Activated T-helper 1 cell treated with anti-CD3 and anti-CD28 coated beads, Interleukin-2, amount 50 U/mL, for 16 hours (primary cell): ENCODE measurements at places on chromosomes 3 and 15.

DNA sequence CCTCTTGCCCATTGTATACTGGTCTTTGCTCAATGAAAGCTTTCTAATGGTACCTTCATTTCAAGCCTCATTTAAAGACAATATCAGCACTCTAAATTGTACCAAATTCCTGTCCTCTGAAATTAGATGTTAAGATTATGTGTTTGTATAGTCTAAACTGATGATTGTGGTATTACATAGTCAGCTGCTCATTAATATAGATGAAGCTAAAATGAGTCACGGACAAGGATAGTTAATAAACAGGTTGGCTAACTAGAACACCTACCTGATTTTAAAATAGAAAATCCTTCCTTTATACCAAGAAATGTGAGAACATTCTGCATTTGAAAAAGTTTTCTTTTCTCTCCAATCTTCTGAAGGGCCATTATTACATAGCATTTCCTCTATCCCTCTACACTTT lies 2.9 kb downstream of the PRKCI start:
- DNase-seq: no peak

GRCh38 chr15:52104532-52105004 lies 8.0 kb downstream of the BCL2L10 start:
- no peak for DNase-seq

DNA sequence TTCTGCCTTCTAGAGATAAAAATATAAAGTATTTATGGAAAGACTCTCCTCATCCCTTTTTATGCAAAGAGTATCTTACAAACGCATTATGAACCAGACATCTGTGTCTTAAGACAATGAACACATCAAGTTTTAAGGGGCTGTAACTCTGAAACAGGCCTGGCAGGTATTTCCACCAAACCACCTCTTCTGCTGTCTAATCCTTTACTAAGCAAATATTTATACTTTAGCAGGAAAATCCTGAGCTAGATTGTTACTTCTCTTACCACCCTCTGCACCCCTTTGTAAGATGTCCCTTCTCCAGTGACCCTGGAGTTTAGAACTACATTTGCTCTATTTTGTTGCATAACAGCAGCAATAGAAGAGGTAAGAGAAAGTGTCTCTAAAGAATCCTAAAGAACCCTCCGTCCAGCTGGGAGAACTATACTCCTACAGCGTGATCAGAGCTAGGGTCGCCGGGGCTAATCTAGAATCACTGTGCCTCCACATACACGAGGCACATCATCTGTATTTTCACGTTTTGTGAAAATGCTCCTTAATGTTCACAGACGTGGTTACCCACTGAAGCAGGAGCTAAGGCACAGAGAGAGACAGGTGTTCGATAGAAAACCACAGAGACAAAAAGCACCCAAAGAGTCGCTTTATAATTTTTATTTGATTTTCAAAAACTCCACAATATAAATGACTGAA lies 129.6 kb downstream of the FOXP1 start:
- no peak for DNase-seq

DNA sequence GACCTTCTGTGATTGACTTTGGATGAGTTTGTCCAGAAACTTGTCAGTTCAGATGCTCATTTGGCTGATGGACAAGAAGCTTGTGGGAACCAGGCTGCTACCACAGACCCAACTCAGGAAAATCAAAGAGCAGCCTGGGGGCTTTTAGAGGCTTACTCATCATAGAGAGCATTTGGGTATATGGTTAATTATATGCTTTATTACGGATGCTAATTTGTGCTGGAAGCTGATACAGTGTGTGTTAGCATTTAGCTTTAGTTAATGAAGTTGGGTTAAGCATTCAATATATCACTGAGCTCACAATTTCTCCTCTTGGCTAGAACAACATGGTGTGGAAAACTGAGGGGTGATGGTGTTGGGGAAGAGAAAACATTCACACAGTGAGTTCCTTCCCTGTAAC lies 664.2 kb upstream of the CFAP20DC start:
- DNase-seq: no peak

GRCh38 chr3:35929158-35929557 lies 289.8 kb downstream of the ARPP21 start:
- no peak for DNase-seq

DNA sequence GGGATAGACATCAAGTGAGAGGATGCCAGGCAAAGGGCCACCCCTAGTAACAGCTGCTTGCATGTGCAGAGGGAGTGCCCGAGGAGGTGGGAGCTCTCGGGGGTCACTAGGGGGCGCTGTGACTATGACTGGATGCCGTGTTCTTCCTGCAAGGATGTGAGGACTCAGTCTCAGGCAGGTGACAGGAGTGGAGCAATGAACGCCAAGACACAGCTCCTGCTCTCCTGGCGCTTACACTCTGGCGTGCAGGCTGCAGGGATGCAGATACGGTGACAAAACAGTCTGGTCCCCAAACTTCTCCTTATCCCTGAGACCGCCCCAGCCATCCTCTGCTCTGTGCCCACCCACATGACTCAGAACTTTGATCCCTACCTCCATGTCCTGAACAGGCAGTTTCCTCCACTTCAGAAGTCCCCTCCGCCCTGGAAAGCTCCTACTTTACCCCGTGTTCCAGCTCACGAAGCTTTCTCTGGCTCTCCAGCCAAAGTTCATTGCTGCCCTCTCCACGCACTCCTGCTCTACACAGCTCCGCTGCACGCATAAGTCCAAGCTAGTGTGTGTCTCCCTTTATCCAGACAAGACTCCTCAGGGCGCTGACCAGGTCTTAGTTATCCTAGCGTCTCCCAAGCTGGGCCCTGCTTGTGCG lies 14.7 kb downstream of the RHOV start:
- peak; percentile 66 for DNase-seq

DNA sequence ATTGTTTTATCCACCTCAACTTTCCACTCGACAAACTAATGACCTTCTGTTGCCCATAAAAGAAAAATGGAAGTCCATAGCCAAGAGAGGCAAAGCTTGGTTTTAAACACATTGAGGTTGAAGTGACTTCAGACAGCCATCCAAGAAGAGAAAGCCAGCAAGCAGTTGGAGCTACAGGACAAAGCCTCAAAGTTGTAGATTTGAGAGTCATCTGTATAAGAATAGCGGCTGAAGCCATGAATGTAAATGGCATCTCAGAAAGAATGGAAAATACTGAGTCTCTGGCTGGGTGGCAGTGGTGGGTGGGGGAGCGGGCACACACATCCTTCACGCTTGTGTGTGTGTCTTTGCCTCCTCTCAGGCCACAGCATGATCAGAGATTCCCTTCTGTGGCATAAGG lies 124.1 kb upstream of the CHRM5 start:
- DNase-seq: no peak

DNA sequence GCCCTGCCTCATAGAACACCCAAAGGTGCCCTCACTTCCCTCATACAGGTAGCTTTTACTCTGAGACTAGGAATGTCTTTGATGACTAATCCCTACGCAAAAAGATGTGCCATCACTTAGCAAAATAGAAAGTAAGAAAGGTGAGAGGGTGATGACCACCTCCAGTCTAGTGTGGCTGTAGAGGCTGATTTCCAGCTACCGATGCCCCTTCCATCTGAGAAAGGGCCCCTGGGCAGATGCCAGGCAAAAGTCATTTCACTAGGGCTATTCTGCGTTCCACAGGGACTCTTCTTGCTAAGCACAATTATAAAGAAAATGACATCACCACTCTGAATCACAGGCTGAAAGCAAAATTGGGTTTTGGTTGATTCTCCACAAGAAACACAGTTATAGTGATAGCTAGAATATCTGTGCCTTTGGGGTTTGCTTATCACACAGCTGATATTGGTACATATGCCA lies 77.4 kb downstream of the RBPMS2 start:
- no peak for DNase-seq

- no peak for DNase-seq
These were observed 290.1 kb upstream of the CHRNA7 start for GRCh38 chr15:31740203-31740602.

- no peak for DNase-seq
These were observed 100.3 kb downstream of the FSIP1 start for GRCh38 chr15:39682366-39682765.

DNA sequence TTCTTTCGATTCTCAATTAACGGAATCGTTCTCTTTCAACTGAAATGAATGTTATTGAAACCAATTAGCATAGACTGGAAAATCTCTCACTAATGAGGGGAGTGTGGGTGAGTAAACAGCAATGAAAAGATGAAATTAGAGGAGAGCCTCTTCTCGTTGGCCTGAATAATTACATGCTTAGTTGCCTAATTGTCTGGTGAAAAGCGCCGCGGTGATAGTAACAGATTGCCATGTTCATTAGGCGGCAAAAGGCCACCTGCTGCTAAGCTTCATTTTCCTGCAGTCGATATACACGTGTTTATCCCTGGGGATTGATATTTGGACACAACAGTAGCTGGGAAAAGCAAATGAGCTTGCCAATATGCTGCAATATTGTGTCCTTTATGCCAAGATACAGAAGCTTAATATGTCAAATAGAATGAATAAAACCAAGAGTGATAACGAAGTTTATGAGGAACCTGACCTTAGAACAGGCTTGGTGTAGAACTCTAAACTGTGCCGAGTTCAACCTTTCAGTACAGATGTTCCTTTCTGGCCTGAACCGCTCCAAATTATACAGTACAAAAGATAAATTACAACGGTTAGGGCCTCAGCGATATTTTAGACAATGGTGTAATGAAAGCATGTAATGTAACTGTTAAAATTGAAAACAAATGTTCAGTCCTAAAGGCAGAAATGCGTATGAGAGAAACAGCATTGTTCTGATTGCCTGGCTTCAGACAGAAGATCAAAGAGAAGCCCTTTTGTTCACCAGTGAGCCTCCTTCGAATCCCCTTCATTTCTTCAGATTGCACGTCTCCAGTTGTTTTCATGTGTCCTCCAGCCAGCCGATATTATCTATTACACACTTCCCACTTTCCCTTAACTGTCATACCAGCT lies 185.2 kb downstream of the SHOX2 start:
- DNase-seq: no peak

GRCh38 chr3:158354713-158355112 lies 216.3 kb upstream of the MLF1 start:
- no peak for DNase-seq

GRCh38 chr3:105327662-105328337 lies 38.9 kb upstream of the ALCAM start:
- no peak for DNase-seq

DNA sequence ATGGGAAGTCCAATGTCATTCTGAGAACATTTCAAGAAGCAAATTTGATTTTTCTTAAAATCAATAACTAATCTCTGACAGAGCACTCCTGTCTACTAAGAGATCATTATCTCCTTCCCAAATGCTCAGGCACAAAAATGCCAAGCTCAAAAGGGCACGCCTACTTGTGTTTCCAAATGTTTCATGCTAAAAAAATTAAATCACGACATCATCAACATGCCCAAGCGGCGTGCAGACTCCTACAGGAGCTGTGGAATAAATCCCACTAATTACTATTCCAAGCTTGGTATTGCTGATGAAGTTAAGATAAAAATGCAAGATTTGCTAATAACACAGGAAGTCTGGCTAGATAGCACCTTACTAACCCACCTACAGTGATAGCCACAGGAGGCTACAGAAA lies 140.8 kb downstream of the OSBPL10 start:
- no peak for DNase-seq

GRCh38 chr15:23574742-23575141 lies 9.3 kb downstream of the MKRN3 start:
- no peak for DNase-seq
